Activated CD8-positive, alpha-beta memory T cell treated with anti-CD3 and anti-CD28 coated beads, Interleukin-2, amount 50 U/mL, for 48 hours (primary cell): ENCODE measurements at places on chromosomes 2 and 18.

DNA sequence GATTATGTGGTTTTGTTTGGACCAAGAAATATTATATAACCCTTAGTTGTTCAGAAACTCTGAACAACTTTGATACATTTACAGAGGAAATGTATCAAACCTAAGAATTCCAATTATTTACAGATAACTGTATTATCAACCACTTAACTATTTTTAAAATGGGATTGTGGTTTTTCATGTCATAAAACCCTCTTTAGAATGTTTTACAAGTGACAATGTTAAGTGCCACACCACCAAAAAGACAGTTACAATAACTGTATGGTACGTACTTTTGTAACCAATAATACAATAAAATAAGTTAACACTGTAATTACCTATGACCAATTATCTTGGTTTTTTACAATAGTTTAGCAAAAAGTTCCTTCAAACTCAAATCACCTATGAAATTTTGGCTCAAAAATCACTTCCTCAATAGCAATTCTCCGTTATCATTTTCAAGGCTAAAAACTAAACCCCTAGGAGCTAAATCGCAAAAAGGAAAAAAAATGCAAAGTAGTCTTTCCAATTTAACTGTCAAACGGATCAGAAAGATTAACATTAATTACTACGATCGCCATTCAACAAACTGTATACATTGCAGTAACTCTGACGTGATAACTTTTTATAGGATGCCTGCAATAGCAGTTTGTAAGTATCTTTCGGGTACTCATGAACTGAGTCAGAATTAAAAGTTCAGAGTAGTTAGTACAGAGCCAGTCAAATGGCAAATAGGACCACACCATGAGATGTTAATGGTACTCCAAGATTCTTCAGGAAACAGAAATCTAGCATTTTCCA lies 1.5 kb downstream of the ROCK1 start:
- DNase-seq, result no peak

GRCh38 chr2:173963323-173963816 lies 1.8 kb downstream of the SP3 start:
- DNase-seq, result no peak

GRCh38 chr2:204824751-204825453 lies 279.6 kb downstream of the PARD3B start:
- no peak for DNase-seq

DNA sequence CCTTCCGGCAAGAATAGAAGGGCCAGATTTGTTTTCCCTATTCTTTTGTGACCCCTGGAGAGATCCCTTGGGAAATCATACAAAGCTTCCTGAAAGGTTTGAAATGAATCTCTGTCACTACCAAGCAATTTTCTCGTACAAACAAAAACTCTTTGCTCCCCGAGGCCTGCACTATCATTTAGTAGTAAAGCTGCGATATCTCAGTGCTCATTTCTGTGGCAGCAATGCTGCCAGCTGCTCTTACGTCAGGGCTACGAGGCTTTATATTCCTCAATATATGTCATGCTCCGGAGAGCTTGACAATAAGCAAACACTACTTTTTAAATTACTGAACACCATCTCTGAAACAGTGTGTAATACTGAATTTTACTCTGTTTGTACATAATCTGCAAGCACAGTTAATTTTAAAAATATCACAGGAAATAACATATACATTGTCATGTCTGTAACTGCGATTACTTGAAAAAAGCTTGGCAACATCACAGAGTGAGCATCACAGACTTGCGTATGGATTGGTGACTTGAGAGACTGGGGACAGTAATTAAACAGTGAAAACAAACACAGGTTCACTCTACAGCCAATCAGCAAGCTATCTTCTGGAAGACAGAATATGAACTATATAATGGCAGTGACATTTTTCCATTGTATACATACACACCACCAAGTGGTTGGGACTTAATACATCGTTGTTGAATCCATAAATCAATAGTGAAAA lies 403.3 kb upstream of the NETO1 start:
- DNase-seq, result no peak

- DNase-seq, result no peak
Measured at GRCh38 chr2:25420820-25421237, 79.1 kb upstream of the DNMT3A start.

- DNase-seq, result no peak
Measured at GRCh38 chr2:231134910-231135655, 10.2 kb upstream of the HTR2B start.

DNA sequence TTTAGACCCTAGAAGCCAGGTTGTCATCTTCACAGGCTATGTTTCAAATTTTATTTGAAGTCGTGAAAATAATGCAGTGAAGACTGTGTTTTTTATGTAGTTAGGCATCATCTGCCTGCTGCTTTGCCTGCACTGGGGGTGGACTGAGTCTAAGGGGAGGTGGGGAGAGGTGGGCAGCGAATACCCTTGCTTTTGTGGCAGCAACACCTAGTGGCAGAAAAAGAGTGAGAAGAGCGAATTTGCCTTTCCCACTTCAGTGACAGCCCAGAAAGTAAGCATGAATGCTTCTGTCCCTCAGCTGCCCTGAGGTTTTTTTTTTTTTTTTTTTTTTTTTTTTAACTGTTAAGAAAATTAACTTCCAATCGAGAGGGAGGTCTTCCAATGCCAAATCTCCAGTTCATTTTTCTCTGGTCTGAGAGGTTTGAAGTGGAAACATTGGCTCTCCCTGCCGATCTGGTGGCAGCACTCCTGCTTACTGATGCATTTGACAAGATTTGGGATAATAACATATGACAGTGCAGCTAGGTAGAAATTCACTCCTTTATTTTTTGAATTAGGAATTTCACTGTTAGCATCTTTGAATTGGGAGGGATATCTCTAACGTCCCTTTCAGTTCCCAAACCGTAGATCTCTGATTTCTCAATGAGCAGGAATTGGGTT lies 60.3 kb upstream of the LYPD6B start:
- DNase-seq, result no peak

- DNase-seq, result no peak
Measured at GRCh38 chr2:181393472-181393871, 63.7 kb upstream of the ITGA4 start.
